ENCODE measurements at places on chromosomes 7 and 10.
A peak's percentile ranks its signal among the peaks of the same experiment; 100 is the strongest.

- no peak for DNase-seq
Measured at GRCh38 chr7:134440067-134440466, 18.8 kb downstream of the AKR1B1 start.

DNA sequence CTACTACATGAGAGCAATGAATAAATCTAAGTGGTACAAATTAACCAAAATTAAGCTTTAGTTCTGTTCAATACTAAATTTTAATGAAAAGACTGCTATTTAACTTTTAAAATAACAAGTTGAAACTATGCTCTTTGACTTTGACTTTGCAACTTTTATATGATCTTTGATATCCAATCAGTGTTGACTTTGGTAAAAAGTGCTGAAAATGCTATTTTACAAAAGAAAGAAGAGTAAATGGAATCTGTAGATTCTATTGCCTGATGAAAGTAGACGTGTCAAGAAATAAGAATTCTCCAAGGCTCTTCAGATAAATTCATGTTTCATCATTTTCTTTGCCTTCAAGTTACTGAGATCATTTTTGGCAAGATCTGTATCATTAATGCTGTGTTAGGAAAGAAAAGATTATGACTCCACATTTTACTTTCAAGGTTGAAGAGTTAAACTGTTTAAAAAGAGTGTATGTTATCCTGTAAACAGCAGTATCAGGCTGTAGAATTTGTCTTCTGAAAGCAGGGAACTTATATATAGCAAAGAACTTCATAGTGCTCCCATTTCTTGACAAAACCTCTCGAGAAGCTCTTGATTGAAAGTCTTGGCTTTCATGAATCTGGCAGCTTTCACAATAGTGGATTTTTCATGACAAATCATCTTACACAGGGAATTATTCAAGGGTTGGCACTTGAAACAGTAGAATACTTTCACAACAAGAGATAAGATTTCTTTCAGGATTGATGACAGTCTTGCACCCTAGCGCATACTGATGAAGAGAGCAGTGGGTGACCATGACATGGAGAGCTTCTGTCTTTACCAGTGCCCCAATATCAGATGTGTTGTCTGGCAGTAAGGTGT is 72.1 kb downstream of the PTEN start:
- no peak for DNase-seq

DNA sequence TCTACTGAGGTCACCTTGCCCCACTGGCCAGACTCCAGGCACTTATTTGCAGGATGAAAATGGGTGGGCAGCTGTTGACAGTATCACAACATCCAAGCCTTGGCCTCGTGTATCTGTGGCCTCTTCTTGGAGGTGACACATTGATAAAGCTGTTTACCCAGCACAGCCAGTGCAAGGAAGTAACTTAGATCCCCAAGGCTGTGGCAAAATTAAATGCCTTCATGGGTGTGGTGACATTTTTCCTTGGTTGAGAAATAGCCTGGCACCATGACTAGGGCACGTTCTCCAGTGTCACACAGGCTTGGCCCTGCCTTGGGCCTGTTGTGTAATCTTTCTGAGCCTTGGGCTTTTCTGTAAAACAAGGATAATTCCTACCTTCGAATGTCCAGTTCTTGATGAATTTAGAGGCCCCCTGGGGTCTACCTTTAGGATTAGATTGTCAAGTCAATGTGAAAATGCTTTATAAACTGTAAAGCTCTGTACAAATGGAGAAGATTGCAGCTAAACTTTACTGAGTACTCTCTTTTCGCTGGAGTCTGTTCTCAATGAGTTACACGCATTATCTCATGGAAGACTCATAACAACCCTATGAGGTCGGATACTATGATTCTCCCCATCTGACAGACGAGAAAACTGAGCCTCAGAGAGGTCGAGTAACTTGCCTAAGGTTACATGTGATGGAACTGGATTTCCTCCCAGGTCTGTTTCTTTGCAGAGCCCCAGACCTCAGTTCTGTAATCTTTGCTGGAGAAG is 46.7 kb upstream of the LOXL4 start:
- DNase-seq: peak; percentile 49

GRCh38 chr10:38072552-38072951 is 21.6 kb upstream of the ZNF37A start:
- no peak for DNase-seq

DNA sequence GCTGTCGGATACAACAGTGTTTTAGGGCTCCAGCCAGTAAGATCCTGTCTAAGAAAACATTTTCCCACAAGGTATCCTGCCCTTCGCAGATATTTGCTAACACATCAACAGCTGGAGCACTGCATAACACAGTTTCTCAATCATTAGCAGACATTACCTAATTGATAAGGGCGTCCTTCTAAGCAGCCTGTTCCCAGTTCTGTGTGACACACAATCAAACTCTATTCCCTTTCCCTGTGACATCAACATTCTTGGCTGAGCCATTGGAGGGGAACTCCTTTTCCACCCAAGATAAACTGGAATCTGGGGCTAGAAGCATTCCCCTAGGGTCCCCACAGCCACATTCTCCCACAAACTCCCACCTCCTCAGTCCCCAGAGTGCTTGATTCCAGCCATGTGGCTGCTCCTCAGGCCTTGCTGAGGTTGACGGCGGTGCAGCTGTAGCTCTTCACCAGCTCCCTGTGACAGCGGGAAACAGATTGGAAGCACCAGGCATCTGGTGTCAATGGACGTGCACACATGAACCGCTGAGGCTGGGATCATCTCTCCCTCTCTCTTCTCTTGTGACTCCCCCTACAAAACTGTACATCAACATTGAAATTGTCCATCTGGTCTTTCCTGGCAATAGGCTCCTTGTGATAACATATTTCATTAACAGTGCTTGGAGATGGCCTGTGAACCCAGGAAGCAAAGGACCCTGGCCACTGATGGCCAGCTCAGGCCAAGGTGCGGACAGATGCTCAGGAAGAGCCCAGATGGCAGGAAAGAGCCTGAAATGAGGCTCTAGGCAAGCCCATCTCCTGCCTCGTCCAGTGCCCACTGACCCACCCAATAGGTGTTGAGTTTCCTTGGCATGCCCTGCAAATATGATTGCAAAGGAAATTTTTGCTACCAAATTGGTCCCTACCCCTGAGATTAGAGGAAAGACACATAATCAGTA is 131.1 kb upstream of the TBX20 start:
- no peak for DNase-seq

- DNase-seq: no peak
Measured at GRCh38 chr10:11886851-11887250, 63.7 kb downstream of the PROSER2 start.

DNA sequence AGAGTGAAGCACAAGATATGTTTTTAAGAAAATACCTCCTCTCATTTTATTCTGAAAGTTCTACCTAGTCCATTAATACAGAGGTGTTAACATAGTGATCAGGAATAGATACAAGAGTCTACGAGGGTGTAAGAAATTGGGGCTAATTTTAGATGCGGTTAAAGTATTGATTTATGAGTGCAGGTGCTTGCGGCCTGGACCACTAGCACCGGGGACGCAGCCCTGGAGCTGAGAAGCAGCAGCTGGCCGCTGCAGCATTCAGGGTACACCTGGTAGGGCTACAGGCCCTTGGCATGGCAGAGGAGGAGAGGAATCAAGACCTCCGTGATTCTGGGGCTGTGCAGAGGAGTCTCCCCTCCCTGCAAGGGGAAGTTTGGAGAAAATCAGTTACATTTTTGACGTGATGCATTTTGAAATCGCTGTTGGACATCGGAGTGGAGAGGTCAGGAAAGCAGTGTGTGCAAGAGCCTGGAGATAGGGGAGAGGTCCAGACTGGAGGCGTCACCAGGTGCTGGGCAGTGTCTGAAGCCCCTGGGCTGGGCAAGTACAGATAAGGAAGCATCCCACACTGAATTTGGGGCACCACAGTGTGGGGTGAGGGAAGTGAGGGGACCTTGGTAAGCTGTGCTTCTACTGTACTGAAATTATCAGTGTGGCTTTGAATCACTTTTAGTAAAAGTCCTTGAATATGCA is 112.3 kb downstream of the VWC2 start:
- no peak for DNase-seq

GRCh38 chr7:84190016-84190705 is 4.4 kb downstream of the SEMA3A start:
- no peak for DNase-seq

- DNase-seq: no peak
Measured at GRCh38 chr7:81768951-81769778, 682 bp downstream of the HGF start.

GRCh38 chr10:70479165-70479581 is 606 bp downstream of the PALD1 start:
- DNase-seq: no peak

GRCh38 chr10:1294748-1295147 is 238.6 kb downstream of the WDR37 start:
- no peak for DNase-seq

- DNase-seq: no peak
Measured at GRCh38 chr10:24926557-24926956, 25.8 kb downstream of the PRTFDC1 start.

GRCh38 chr7:105876964-105877601 is 684 bp upstream of the ATXN7L1 start:
- DNase-seq: no peak

GRCh38 chr7:116539879-116540278 is 15.0 kb downstream of the CAV1 start:
- no peak for DNase-seq

- DNase-seq: no peak
Measured at GRCh38 chr10:122981066-122981464, 864 bp downstream of the PSTK start.

DNA sequence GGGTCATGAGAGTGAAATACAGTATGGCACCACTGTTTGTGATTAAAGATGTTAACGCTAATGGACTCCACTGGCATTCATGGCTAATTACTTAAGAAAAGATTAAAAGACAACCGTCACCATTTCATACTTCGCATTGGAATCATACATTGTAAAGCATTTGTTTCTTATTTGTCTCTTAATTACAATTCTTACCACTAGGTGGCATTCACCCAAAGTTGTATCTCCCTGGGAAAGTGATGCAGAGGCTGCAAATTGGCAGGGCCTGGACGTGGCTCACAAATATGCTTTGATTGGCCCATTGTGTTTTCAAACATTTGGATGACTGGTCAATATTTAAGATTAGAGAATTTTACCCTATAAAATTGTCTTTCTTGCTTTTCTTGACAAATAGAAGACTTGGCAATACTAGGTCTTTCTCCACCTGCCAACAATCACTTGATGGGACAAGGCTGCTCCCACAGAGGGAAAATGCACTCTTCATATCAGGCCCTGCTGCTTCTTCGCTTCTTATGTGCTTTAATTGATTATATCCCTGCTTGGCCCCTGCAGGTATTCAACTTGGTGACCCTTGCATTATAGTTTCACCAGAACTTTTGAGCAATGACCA is 72.1 kb upstream of the STARD3NL start:
- peak; percentile 68 for DNase-seq

GRCh38 chr7:107725138-107725740 is 18.7 kb upstream of the CBLL1 start:
- peak; percentile 60 for DNase-seq

DNA sequence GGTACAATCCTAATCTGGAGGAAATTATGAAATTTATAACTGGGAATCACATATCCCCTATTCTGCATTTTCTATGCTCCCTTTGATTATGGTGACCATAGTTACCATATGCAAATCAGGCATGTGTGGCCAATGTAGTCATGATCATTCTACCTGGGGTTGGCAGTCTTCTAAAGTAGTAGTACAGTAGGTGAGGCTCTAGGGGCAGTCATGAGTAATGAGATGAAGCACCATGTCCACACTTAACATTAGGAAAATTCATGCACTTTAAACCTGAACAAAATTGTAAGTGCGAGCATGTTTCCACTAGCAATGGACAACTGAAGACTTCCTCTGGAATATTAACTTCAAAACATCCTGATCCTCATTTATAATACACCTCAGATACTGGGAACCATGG is 545.9 kb downstream of the SUGCT start:
- no peak for DNase-seq

- DNase-seq: no peak
Measured at GRCh38 chr10:14603534-14604102, 171.1 kb downstream of the FAM107B start.

- no peak for DNase-seq
Measured at GRCh38 chr7:129421717-129422250, 12.4 kb upstream of the STRIP2 start.

DNA sequence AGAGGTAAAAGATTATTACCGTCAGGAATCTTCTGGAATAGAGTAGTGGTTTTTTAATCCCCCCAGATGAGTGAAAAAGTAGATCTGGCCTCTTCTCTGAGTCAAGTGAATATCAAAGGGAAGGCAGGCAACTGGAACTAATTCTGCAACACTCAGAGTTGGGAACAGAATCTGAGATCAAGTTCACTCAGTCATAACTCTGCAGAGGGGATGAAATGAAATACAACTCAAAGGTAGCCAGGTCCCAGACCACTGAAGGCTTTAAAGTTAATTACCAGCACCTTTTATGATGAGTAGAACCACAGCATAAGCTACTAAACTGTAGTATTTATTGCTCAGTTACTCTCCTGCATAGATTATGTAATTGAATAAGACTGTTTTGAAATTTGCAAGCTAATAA is 455.6 kb upstream of the AKR1E2 start:
- DNase-seq: no peak

- DNase-seq: no peak
Measured at GRCh38 chr7:37495574-37496184, 47.0 kb upstream of the ELMO1 start.

DNA sequence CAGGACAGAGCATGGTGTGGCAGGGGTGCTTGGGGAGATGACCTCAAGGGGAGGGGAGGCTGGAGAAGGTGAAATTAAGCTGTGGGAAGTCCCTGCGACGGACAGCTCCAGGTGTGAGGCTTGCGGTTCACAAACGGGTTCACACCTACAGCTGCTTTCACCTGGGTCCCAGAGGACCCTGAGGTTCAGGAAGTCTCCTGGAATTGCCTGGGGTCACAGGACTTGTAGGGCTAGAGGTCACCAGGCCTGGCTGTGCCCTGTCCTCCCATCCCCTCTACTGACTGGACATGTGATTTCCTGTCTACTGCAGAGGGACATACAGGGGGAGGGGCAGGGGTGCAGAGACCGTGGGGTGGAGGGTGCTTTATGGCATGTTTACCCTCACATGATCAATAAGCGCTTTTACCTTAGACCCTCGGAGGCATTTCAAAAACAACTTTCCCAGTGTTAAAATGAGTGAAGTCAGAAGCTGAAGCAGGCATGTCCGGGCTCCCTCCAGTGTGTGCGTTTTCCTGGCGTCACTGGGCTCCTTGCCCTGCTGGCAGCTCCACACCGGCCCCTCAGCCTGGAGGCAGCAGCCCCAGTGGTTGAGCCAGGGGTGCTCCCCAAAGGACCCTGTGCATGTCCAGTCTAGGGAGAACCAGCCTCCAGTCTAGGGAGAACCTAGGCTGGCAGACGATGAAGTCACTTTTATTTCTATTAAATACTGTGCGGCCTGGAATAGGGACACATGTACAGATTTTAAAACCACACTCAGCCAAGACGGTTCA is 66.6 kb upstream of the IGFBP3 start:
- DNase-seq: no peak

- DNase-seq: no peak
Measured at GRCh38 chr10:7412237-7412927, 1.5 kb upstream of the SFMBT2 start.
